A549 treated with ZK216348 at 1 μM for 4 hours (cell line): ENCODE measurements at places on chromosomes 3 and 15. TPM values are rescaled to one million over a fixed set of nuclear protein-coding genes. Genes with fewer than 3 reads are reported as not detected.

The EIF1B gene
- 51.5 to 79.1 TPM (median 58.3 TPM) in 5 replicates for total RNA-seq

The UBAP1L gene
- total RNA-seq = 0.29 to 1.3 TPM (median 0.88 TPM) in 5 replicates

The POTEB2 gene
- not detected in 5 replicates for total RNA-seq

The HHATL gene
- total RNA-seq = not detected in 5 replicates

The CELSR3 gene
- 2.5 to 5.7 TPM (median 5.1 TPM) in 5 replicates for total RNA-seq

The ARHGAP11A gene
- 51.8 to 104 TPM (median 89.0 TPM) in 5 replicates for total RNA-seq

The PATL2 gene
- 0.13 to 0.28 TPM (median 0.27 TPM) in 3 of 5 replicates, not detected in the others for total RNA-seq

The CCDC9B gene
- 17.9 to 24.7 TPM (median 19.2 TPM) in 5 replicates for total RNA-seq

The GP5 gene
- total RNA-seq = not detected in 5 replicates

The CIP2A gene
- total RNA-seq = 13.2 to 23.3 TPM (median 19.4 TPM) in 5 replicates

The KBTBD13 gene
- not detected in 5 replicates for total RNA-seq

The ST3GAL6 gene
- total RNA-seq = 0.59 to 1.9 TPM (median 1.2 TPM) in 5 replicates

The CLRN1 gene
- not detected in 5 replicates for total RNA-seq

The TRIM42 gene
- not detected in 5 replicates for total RNA-seq

The PP2D1 gene
- not detected in 5 replicates for total RNA-seq

The KCNAB1 gene
- not detected in 5 replicates for total RNA-seq

The WNT5A gene
- total RNA-seq = 0.66 to 1.3 TPM (median 1.1 TPM) in 5 replicates

The CACNA2D2 gene
- total RNA-seq = 0.15 to 0.69 TPM (median 0.66 TPM) in 5 replicates

The MAP6D1 gene
- 4.0 to 7.8 TPM (median 6.9 TPM) in 5 replicates for total RNA-seq

The PLXND1 gene
- total RNA-seq = 66.4 to 104 TPM (median 90.5 TPM) in 5 replicates

The CHRNA3 gene
- 0.20 to 1.3 TPM (median 0.69 TPM) in 5 replicates for total RNA-seq

The GOLGA8R gene
- 0.14 to 0.34 TPM (median 0.24 TPM) in 5 replicates for total RNA-seq

The PIERCE2 gene
- 1.9 to 5.6 TPM (median 3.7 TPM) in 5 replicates for total RNA-seq

The GPR27 gene
- 2.5 to 4.1 TPM (median 3.1 TPM) in 5 replicates for total RNA-seq

The CCR9 gene
- not detected in 5 replicates for total RNA-seq

The MST1R gene
- total RNA-seq = 6.0 to 9.9 TPM (median 7.4 TPM) in 5 replicates

The CLDN16 gene
- 0.07 to 0.34 TPM in 2 of 5 replicates, not detected in the others for total RNA-seq

The CPNE9 gene
- total RNA-seq = 0.14 to 0.30 TPM (median 0.21 TPM) in 3 of 5 replicates, not detected in the others

The EEF1AKMT4 gene
- 8.0 to 13.2 TPM (median 11.0 TPM) in 5 replicates for total RNA-seq

The ABHD5 gene
- 19.1 to 27.9 TPM (median 20.3 TPM) in 5 replicates for total RNA-seq

The PAK6 gene
- total RNA-seq = 0.09 to 0.38 TPM (median 0.29 TPM) in 5 replicates
